Esophagus squamous epithelium (tissue), 5 donors: ENCODE measurements at places on chromosomes 13 and 19.

DNA sequence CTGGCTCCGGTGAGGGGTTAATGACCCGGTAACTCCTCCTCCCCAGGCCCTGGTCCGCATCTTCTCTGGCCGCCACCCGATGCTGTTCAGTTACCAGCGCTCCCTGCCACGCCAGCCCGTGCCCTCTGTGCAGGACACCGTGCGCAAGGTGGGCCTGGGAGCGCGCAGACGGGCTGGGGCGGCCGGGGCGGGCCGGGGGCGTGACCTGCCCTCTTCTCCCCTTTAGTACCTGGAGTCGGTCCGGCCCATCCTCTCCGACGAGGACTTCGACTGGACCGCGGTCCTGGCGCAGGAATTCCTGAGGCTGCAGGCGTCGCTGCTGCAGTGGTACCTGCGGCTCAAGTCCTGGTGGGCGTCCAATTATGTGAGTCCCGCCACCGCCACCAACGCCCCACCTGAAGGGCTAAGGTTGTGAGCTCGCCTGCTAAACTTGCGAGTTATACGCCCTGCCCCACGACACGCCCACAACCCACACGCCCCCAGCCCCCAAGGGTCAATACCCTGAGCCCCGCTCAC lies 10.4 kb downstream of the CPT1C start:
- DNase-seq: no peak

DNA sequence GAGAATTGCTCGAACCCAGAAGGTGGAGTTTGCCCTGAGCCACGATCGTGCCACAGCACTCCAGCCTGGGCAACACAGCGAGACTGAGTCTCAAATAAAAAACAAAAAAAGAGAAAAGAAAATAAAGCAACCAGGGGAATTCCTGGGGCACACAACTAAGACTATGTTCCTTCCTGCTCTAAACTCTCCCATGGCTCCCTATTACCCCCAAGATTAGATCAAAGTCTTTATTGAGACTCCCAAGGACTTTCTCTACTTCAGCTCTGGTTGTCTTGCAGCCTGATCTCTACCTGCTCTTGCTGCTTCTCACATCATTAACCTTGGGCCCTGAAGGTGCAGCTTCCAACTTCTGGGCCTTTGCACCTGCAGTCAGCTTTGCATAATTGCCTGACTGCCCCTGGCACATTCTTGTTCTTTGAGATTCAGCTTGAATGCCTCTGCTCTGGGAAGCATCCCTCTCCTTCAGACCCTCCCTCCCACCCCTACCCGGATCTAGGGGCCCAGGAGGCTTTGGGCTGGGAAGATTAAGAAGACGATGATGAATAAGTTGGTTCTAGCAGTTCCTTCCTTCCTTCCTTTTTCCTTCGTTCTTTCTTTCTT lies 16.8 kb upstream of the CERS4 start:
- DNase-seq: no peak

DNA sequence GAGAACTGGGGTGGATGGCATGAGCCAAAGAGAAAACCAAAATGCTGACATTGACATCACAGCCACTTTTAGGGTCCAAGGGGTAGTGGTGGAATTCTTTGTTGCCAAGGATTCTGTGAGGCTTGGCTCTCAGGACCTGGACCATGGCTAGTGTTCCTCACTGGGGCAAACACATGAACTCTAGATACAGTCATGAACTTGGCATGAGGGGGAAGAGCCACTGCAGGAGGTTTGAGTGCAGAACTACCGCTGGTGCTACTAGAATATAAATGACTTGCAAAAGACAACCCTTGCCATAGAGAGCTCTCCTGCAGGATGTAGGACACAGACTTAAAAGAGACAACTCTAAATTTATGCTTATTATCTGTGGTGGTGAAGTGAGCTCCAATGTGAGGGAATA lies 29.8 kb upstream of the FRY start:
- no peak for DNase-seq

- DNase-seq: no peak
Measured at GRCh38 chr19:42683917-42684513, 56.3 kb downstream of the PSG3 start.

GRCh38 chr19:14369399-14370168 lies 11.7 kb upstream of the ADGRE5 start:
- DNase-seq: no peak
